GM12865 (cell line): ENCODE measurements at places on chromosomes 7 and 10.

DNA sequence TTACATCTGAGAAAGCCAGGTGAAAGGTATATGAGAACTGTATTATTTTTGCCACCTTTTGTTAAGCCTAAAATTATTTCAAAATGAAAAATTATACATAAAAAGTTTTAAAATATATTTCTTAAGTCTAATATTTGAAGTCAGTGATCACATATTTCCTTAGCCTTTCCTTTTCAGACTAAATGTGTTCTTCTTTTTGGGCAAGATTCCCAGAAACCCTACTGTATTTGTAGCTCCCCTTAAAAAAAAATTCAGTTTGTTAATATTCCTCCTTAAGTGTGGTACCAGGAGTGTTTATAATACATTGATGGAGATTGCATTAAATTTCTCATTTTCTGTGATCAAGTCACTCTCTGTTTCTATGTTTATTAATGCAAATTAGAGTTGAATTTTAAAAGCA, 22.8 kb downstream of the DNAJC1 start:
- no peak for DNase-seq

- no peak for DNase-seq
These were observed 41.1 kb downstream of the GNAI1 start for GRCh38 chr7:80175744-80176143.

GRCh38 chr7:17523813-17524739, 225.6 kb downstream of the AHR start:
- DNase-seq: peak; percentile 39

- DNase-seq: no peak
These were observed at the start of gene LRRN3 for GRCh38 chr7:111090846-111091245. Gene LRRN3 (plus strand): TSS chr7:111091127. CDS start chr7:111122773, 31,646 bp downstream.

- DNase-seq: no peak
These were observed 506.8 kb downstream of the SDK1 start for GRCh38 chr7:3807824-3808223.

DNA sequence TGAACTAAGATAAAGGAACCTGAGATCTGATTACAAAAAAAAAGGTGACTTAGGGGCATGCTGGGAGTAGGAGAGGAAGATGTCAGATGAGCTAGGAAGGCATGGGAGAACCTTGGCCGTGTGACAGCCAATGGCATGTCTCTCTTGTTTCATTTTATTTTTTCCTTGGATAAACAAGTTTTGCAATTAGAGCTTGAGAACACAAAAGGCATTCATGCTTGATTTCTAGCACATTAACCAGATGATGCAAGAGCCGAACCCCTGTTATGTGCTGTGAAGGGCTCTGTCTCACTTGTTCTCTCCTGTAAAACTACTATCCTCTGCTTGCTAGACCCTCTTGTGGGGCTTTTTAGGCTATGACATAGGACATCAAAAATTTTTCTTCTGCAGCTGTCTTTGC, 134.3 kb upstream of the ASAH2 start:
- no peak for DNase-seq

DNA sequence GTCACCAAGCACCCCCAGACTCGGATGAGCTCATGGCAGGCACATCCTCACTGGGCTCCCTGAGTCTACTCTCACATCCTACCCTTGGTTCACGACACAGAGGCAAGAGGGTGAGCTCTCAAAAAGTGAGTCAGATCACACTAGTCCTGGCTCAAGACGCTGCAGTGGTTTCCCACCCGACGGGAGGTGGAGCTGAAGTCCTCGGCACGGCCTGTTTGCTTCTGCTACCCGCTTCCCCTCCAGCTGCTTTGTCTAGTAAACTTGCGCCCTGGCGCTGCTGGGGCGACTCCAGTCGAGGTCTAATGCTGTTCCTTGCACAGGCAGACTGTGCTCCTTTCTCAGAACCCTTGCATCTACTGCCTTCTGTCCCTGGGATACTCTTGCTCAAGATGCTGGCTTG, 13.5 kb upstream of the SFMBT2 start:
- no peak for DNase-seq

DNA sequence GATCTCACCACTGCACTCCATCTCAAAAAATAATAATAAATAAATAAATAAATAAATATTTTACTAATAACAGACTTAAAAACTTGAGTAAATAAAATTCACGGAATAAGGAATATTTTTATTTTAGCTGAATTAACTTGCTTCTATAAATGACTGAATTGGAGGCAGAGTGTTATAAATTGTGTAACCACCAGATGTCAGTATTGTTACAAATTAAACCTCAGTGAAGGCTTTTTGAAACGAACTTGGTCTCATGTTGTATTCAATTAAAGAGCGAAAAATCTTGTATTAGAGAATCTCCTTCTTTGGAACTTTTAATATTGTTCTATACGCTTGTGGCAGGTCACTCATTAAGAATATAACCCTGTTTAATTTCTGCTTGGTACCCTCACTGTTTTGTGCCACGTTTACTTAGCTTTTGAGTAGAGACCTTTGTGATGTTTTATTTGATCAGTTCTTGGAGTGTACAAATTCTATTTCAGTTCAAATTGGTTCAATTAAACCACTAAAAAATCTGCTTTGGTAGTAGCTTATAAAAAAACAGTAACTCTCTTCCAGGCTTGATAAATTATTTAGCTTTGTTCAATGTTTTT, 45.6 kb upstream of the SCIN start:
- peak; percentile 59 for DNase-seq

DNA sequence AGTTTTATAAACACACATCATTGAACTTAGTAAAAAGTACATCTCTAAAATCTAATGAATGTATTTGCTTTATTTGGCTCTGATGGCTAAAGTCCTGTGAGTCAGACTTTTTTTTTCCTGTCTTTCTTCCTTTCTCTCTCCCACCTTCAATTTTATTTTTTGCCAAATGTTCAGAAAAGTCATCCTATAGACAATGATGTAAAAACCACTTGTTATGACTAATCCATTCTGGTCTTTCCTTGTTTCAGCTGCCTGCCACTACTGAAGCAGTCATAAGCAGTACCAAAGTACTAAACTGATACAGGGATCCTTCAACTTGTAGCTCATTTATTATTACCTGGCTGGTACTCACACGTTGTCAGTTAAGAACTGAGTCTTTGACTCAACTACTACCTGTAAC, 23.9 kb downstream of the HECTD2 start:
- DNase-seq: no peak

- no peak for DNase-seq
These were observed 303.4 kb downstream of the PCLO start for GRCh38 chr7:82859106-82859850.

- DNase-seq: no peak
These were observed 75.5 kb downstream of the MARCHF5 start for GRCh38 chr10:92366412-92367021.

- no peak for DNase-seq
These were observed 42.4 kb downstream of the COL17A1 start for GRCh38 chr10:104043185-104043830.

- peak; percentile 63 for DNase-seq
These were observed 75.9 kb downstream of the HIBADH start for GRCh38 chr7:27586825-27587224.

DNA sequence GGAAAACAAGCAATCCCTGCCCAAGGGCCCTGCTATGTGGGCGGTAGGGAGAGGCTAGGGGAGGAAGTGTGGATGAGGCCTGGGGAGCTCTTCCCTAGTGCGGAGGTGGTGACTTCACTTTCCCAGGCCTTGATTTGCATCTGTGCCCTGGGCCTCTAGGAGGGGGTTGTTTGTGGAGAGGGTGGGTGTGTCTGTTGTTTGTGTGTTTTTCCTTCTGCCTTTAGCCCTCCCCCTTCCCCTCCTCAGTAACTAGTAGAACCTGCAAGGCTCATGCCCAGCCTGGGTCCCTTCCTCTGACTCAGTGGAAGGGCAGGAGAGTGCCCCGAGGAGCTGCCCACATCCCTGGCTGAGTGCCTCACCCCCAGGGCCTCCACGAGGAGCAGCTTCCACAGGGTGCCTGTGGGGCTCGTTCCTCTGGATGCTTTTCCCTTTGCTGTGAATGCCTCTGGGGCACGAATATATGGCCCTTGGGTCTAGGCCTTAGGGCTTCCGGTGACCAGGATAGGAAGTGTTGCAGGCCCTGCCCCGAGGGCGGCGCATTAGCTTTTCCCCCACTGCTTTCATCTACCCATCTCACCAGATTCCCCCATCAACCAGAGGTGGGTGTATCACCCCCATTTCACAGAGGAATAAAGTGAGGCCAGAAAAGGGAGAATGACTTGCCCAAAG, 89.4 kb upstream of the DUSP5 start:
- peak; percentile 36 for DNase-seq

- no peak for DNase-seq
These were observed 20.7 kb upstream of the KMT2E start for GRCh38 chr7:104993217-104993862.

GRCh38 chr7:17105701-17106100, 192.8 kb upstream of the AHR start:
- DNase-seq: no peak

- DNase-seq: no peak
These were observed 21.4 kb upstream of the SLIT1 start for GRCh38 chr10:97207131-97207530.

- DNase-seq: no peak
These were observed 403.6 kb downstream of the SEMA3D start for GRCh38 chr7:84783141-84783778.

- DNase-seq: no peak
These were observed 86.5 kb downstream of the DKK1 start for GRCh38 chr10:52400562-52400961.

DNA sequence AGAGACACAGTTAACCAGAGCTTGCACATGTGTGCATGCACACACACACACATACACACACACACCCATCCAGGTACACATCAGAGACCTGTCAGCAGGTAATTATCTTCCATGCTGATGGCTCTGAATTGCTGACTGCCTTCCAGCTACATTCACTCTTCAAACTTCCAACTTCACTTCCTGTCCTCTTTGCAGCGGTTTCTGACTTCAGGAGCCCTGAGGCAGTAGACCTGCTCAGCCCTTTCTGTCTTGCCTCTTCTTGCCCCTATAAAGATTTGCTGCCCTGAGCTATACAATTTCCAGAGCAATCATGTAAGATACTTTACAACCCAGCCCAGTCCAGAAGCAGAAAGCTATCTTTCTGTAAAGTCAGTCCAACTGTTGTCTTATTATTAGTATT, 310.2 kb downstream of the FGFR2 start:
- no peak for DNase-seq

- no peak for DNase-seq
These were observed 87.0 kb upstream of the LRRN3 start for GRCh38 chr7:111003883-111004282.

DNA sequence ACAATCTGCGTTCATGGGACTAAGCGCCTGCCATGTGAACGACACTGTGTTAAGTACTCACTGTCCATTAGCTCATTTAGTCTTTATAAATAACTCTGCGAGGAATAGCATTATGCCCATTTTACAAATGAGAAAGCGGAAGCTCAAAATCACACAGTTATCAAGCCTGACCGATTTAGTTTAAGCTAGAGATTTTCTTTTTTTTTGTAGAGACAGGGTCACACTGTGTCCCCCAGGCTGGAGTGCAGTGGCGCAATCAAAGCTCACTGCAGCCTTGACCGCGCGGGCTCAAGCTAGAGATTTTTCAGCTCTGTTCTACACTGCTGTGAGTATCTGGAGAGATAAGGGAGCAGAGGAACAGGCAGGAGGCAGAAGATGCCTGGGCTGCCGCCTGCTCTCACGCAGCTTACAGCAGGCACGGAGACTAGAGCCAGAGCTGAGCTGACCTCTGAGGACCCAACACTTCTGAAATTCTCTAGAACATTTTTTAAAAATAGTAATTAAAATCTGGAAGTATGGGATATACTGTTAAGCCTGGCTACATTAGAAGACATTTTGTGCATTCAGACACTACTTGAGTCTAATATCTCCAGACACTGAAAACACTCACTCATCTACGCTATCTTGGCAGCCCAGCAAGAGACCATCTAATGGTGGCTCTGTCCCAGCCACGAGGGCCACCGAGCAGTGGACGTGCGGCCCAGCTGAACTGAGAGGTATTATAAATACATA, 38.7 kb downstream of the GNA12 start:
- DNase-seq: no peak

- no peak for DNase-seq
These were observed 28.4 kb upstream of the FOXL3 start for GRCh38 chr7:261341-262250.

DNA sequence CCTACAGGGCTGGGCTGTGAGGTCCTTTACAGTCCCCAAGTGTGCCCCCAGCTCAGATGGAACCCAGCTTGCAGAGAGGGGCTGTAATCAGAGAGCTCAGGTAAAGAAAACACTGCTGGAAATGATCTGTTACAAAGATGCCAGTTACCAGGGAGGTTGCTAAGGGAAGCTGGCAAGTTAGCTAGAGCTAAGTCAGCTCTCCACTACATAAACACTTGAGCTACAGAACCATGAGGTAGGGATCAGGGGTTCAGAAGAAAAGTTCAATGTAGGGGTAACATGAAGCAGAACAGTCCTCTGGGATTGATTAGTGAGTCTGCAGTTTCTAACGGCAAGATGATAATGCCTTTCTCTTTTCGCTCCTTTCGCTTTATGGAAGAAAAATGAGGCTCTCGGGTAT, 53.1 kb upstream of the TM9SF3 start:
- DNase-seq: no peak

- no peak for DNase-seq
These were observed 128.5 kb upstream of the COL1A2 start for GRCh38 chr7:94266238-94266644.

DNA sequence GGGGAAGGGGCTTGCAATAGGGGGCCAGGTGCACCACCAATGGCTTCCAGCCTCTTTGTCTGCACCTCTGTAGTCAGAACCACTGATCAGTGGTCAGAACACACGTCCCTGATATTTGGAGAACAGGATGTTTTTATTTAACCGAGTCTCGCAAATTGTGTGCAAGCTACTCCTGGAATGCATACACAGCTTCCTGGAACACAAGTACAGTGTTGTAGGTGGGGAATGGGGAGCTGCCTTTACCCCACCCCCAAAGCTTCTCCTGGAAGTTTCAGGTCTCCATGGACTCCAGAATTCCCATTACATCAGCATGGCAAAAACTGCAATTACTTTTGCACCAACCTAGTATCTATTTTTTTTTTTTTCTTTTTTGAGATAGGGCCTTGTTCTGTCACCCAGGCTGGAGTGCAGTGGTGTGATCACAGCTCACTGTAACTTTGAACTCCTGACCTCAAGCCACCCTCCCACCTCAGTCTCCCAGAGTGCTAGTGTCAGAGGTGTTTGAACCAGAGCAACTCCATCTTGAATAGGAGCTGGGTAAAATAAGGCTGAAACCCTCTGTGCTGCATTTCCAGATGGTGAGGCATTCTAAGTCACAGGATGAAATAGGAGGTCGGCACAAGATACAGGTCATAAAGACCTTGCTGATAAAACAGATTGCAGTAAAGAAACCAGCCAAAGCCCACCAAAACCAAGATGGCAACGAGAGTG, 374.0 kb downstream of the CALN1 start:
- no peak for DNase-seq

DNA sequence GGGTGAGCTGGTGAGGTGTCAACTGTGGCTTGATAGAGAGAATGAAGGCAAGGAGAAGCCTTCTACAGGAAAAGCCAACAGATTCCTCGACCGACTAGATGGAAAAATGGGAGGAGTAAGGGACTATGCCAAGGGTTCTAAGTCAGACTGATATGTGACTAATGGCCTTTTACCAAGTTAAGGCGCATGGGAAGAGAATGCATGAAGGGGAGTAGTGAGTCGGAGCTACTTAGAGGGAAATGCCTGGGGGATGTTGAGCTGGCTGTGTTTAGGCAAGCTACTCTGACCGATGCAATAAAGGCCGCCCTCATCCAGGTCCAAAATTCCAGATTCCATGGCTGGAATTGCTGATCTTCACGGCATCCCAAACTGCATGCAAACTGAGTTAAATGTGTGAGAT, 48.2 kb downstream of the APBB1IP start:
- no peak for DNase-seq

- peak; percentile 85 for DNase-seq
These were observed 8.5 kb upstream of the GLCCI1 start for GRCh38 chr7:7959979-7960670.
